Omental fat pad (tissue), 4 donors: ENCODE measurements at places on chromosomes 4 and X. TPM values are rescaled to one million over a fixed set of nuclear protein-coding genes. Genes with fewer than 3 reads are reported as not detected.

DNA sequence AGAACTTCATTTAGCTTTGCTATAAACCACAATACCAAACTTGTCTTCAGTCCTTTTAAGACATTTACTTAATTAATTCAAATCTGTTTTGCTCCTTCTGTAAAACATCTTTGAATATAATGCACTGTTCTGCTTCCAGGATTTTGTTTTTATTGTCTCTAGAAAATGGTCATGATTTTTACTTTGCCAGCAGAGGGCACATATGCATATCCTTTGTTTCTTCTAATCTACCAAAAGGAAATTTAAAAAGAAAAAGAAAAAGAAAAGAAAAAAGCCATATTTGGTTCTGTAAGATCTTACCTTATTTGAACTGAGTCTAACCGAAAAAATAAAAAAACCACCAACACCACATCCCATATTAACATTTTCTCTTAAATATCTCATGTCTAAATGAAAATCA, 101.9 kb upstream of the CCSER1 start:
- no peak for DNase-seq

GRCh38 chr4:39631700-39632079, 7.0 kb downstream of the SMIM14 start:
- DNase-seq = no peak

DNA sequence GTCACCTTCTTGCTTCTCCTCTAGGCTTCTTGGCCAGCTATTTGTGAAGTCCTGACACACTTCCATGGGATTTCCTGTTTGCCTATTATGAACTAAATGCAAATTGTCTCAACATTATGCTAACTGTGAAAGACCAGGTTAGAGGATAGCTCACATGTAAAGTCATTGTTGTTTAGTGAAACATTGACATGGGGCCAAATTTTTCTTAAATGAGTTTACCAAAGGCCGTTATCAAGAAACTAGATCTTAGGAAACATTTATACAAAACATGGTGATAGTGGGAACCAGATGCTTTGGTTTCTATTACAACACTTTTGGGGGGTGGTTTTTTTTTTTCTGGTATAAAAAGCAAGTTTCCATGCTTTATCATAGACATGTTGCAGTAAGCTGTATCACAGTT, 466.8 kb upstream of the FAM241A start:
- DNase-seq = no peak

- DNase-seq = no peak
Measured at GRCh38 chrX:11398785-11399184, 105.6 kb downstream of the AMELX start.

- no peak for DNase-seq
Measured at GRCh38 chrX:7346021-7346420, 198.1 kb upstream of the PUDP start.

Gene USP46
- 7.7 TPM for total RNA-seq

Gene LRIT3
- 0.37 TPM for total RNA-seq
